ENCODE measurements at places on chromosomes 16 and 17. TPM values are rescaled to one million over a fixed set of nuclear protein-coding genes. Genes with fewer than 3 reads are reported as not detected.
A peak's percentile ranks its signal among the peaks of the same experiment; 100 is the strongest.

DNA sequence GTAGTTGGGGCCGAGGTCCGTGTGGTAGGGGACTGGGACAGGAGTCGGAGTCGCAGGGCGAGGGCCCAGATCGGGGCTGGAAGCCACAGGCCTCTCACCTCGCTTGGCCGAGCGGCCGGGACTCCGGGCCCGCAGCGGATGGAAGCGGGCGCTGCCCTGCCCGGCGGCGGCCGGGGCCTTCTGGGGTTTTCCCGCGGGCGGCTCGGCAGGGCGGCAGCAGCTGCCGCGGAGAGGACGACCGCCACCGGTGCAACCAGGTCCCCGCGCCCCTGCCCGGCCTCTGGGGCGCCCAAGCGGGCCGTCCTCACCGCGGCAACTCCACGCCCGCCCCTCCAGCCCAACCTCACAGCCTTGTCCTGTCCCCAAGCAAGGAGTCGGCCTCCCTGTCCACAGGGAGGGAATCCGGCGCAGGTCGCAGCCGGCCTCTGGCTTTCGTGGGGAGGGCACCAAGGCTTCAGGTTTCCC lies 15.6 kb upstream of the UTP6 start:
- DNase-seq = no peak
- no peaks in the 10 kb centered on the region for H3K27me3 ChIP-seq
- peaks cover 3% of the 10 kb centered on the region for H3K4me1 ChIP-seq
- H3K36me3 ChIP-seq = no peaks in the 10 kb centered on the region

DNA sequence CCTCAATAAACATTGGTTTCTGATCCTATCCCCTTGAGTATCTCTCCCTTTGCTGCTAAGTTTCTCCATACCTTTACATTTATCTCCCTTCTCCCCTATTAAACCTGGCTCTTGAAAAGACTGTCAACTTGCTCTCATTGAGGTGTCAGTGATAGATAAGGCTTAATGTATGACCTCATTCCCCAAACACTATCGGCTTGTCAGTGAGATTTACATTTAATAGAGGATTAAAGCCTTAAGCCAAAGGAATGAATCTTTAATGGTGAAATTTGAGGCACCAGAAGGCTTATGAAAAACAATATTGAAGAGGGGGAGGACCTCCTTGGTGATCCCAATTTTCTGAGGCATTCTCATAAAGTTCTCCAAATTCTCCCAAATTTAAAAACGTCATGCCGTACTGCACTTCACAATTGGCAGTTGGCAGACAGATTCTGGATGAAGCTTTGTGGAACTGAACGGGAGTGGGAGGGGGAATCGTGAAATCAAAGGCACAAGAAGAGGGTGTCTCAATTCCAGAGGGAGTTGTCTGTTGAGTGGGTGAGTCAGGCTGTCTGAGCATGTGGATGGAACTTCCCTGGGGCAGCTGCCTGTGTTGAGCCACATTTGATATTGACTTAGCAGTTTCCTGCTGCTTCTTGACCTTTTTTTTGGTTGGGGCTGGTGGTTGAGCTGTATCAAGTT lies 478.8 kb downstream of the NPIPA7 start:
- H3K36me3 ChIP-seq = no peaks in the 10 kb centered on the region
- H3K27ac ChIP-seq = no peak overlapping the region
- H3K4me3 ChIP-seq = no peak overlapping the region
- DNase-seq = no peak

GRCh38 chr16:27285676-27286196 lies 17.2 kb upstream of the NSMCE1 start:
- H3K27me3 ChIP-seq = 0 out of 2 replicates have a peak, but pooled peaks cover 3% of the 10 kb centered on the region
- no peak overlapping the region for H3K4me3 ChIP-seq
- H3K27ac ChIP-seq = no peak overlapping the region
- peaks cover 40% of the 10 kb centered on the region for H3K4me1 ChIP-seq
- no peak for DNase-seq
- no peaks in the 10 kb centered on the region for H3K36me3 ChIP-seq

DNA sequence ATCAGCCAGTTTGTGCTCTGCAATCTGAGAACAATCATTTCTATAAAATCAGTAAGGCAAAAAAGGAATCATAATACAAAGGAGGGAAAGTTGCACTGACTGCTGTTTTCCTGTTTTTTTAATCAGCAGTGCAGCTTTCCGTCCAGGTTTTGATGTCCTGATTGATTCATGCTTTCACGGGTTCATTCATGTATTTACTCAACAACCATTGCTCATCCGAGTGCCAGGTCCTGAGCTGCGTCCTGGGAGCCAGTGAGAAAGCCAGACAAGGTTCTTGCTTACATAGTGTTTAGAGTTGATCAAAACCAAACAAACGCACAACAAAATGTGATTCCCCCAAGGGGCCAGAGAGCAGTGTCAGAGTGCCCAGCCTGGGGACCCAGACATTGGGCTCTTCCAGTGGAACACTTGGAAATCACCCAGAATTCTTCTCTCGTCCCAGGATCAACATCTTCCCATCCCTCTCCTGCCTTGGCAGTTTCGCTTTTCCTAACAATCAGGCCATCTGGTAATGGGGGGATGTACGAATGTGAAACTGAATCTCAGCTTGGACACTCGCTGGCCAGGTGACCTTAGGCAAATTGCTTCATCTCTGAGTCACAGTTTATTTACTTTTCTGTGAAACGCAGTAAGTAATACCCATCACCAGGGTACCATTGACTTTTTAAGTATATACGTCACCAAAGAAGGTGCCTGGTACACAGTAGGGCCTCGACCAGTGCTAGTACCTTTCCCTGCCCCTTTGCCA lies 13.3 kb upstream of the C1QL1 start:
- no peak overlapping the region for H3K4me3 ChIP-seq
- no peaks in the 10 kb centered on the region for H3K4me1 ChIP-seq
- DNase-seq = no peak
- no peak overlapping the region for H3K27ac ChIP-seq
- no peaks in the 10 kb centered on the region for H3K36me3 ChIP-seq
- peaks cover 2% of the 10 kb centered on the region for H3K27me3 ChIP-seq

- no peaks in the 10 kb centered on the region for H3K36me3 ChIP-seq
- H3K27me3 ChIP-seq = no peaks in the 10 kb centered on the region
- no peak overlapping the region for H3K4me3 ChIP-seq
- peaks cover 10% of the 10 kb centered on the region for H3K4me1 ChIP-seq
- DNase-seq = no peak
Observed at GRCh38 chr17:47239619-47239966, 14.0 kb upstream of the ITGB3 start.

DNA sequence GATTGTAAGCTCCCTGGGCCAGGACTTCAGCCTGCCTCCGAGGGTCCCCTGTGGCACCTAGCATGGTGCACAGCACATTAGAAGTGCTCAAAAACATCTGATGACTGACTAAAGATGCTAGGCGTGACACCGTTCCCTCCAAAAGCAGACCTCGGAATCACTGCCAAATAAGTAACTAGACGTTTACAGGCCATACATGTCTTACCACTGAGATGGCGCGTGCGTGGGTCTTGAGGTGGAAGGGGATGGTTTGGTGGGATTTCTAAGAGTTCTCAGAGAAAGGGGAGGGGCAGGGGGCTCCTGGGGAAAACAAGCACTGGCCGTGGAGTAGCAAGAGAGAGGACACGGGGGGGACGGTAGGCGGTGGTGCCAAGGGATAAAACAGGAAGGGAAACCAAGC lies 12.4 kb downstream of the MPO start:
- H3K36me3 ChIP-seq = no peaks in the 10 kb centered on the region
- no peak overlapping the region for H3K27ac ChIP-seq
- H3K4me3 ChIP-seq = no peak overlapping the region
- 0 out of 2 replicates have a peak, but pooled peaks cover 4% of the 10 kb centered on the region for H3K27me3 ChIP-seq
- H3K4me1 ChIP-seq = no peaks in the 10 kb centered on the region

GRCh38 chr17:77686903-77687302 lies 271.6 kb upstream of the TNRC6C start:
- no peaks in the 10 kb centered on the region for H3K27me3 ChIP-seq
- no peaks in the 10 kb centered on the region for H3K36me3 ChIP-seq
- no peak for DNase-seq

The KCNJ18 gene
- not detected for total RNA-seq

The SOST gene
- total RNA-seq = not detected

GRCh38 chr17:53724726-53725125 lies 98.0 kb upstream of the KIF2B start:
- H3K27me3 ChIP-seq = no peaks in the 10 kb centered on the region
- H3K36me3 ChIP-seq = no peaks in the 10 kb centered on the region
- DNase-seq = no peak
- H3K4me1 ChIP-seq = no peaks in the 10 kb centered on the region
- no peak overlapping the region for H3K4me3 ChIP-seq

- no peak overlapping the region for H3K27ac ChIP-seq
- H3K4me1 ChIP-seq = no peaks in the 10 kb centered on the region
- no peak overlapping the region for H3K4me3 ChIP-seq
- DNase-seq = no peak
- H3K36me3 ChIP-seq = no peaks in the 10 kb centered on the region
Observed at GRCh38 chr16:74759564-74759963, 15.1 kb downstream of the FA2H start.

The ASGR1 gene
- not detected for total RNA-seq

DNA sequence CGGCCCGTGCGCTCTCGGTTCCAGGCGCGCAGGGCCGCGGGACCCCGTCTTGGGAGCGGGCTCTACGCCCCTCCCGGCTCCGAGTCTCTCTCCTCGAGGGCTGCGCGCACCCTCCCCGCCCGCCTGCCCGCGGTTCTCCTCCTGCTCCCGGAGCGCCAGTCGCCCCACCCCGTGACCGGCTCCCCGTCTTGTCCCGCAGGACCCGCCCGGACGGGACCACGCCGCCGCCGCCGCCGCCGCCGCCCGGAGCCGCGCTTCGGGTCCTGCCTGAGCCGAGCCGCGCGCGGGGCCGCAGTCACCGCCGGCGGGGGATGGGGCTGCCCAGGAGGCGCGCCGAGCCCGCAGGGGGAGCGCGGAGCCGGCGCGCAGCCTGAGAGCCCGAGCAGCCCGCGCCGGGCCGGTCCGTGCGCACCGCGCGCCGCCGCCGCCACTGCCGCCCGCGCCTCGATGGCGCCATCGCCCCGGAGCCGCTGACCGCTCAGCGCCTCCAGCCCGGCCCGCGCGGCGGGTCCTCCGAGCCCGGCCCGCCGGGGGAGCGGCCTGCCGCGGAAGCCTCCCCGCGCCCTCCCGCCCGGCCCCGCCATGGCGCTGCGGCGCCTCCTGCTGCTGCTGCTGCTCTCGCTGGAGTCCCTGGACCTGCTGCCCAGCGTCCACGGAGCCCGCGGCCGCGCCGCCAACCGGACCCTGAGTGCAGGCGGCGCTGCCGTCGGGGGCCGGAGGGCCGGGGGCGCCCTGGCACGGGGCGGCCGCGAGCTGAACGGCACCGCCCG lies at the start of gene SHISA6:
Gene SHISA6, plus strand, starts transcription at position 373 of the 770 bp plus-strand sequence.
- no peaks in the 10 kb centered on the region for H3K4me1 ChIP-seq
- H3K27me3 ChIP-seq = no peaks in the 10 kb centered on the region
- H3K36me3 ChIP-seq = no peaks in the 10 kb centered on the region
- H3K4me3 ChIP-seq = no peak within 1 kb of the TSS
- no peak for DNase-seq

- no peak overlapping the region for H3K4me3 ChIP-seq
- H3K4me1 ChIP-seq = no peaks in the 10 kb centered on the region
- no peak overlapping the region for H3K27ac ChIP-seq
- no peaks in the 10 kb centered on the region for H3K27me3 ChIP-seq
- H3K36me3 ChIP-seq = no peaks in the 10 kb centered on the region
- DNase-seq = no peak
Observed at GRCh38 chr16:21991621-21992020, 9.3 kb downstream of the PDZD9 start.

The PRR15L gene
- not detected for total RNA-seq

The TP53TG3 gene
- not detected for total RNA-seq

The LUC7L gene
- 50.7 TPM for total RNA-seq

GRCh38 chr16:79593074-79593531 lies 7.4 kb downstream of the MAF start:
- no peak overlapping the region for H3K27ac ChIP-seq
- DNase-seq = no peak
- H3K4me3 ChIP-seq = no peak overlapping the region

DNA sequence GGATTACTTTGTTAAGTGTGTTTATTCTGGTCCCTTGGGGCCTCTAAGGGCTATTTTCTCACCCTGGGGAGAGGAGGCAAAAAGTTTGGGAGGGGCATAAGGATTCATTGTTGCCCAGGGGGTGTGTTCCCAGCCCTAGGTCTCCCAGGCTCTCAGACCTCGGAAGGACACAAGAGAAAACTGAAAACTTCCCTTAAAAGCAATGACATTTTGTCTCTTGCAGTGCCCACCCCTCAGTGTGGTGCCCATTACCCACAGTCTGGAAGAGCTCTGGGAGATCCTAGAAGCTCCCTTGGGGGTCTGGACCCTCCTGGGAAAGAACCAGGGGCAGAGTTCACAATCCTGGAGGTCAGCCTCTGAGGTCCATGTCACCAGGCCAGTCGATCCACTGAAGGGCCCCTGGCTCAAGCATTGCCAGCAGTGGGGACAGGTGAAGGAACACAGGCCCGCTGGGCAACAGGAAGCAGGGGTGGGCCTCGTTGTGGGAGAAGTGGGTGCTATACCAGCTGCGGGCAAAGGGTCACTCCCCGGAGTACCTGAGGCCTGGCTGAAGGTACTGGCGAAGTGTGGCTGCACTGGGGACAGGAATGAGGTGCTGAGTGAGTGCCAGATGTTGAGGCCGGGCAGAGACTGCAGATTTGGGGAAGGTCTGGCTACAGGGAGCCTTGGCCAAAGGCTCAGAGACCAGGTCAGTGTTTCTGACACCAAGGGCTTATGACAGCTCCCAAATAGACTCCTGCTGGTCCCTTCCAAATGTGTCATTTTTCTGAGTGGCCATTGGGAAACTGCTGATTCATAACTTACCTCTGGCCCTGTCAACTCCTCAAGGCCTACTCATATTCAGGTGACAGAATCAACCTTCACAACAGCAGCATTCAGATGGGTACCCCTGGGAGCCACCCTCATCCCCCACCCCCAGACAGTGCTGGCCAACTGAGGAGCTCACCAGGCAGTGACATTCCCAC lies 4.6 kb upstream of the ZNF747 start:
- H3K36me3 ChIP-seq = no peaks in the 10 kb centered on the region
- H3K4me1 ChIP-seq = no peaks in the 10 kb centered on the region
- DNase-seq = no peak
- no peak overlapping the region for H3K4me3 ChIP-seq

- H3K27ac ChIP-seq = no peak overlapping the region
- H3K27me3 ChIP-seq = no peaks in the 10 kb centered on the region
- H3K36me3 ChIP-seq = no peaks in the 10 kb centered on the region
- no peak for DNase-seq
- H3K4me1 ChIP-seq = no peaks in the 10 kb centered on the region
- H3K4me3 ChIP-seq = peak overlapping the region; percentile 78
Observed at GRCh38 chr17:66190738-66191592, 968 bp downstream of the CEP112 start.

DNA sequence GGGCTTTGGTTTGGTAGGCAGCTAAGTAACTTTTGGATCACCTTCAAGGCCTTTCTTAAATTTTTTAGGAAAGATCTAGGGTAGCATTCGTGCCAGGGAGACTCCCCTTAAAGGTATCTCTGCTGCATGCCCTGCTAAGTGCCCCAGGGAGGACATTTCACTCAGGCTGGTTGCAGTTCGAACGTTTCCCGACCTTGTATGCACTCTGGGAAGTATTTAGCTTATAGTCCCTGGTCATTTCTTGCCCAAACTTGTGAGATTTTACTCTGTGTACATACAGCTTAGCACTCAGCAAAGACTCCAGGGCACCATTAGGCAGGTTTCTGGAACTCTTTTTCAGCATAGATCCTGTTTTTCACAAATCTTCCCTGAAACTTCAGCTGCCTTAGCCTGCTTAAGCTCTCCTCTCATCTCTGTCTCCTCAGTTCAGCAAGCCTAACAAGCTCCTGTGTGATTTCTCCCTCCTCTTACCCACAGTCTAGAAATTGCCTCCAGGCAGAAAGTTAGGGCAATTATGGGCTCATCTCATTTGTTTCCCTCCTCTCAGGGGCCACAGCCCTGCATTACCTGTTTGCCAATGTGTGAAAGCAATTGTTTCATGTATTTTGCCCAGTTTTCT lies 84.6 kb downstream of the MRTFB start:
- H3K27me3 ChIP-seq = no peaks in the 10 kb centered on the region
- no peaks in the 10 kb centered on the region for H3K36me3 ChIP-seq
- H3K4me1 ChIP-seq = no peaks in the 10 kb centered on the region
- H3K4me3 ChIP-seq = no peak overlapping the region
- no peak for DNase-seq
- no peak overlapping the region for H3K27ac ChIP-seq

The KCNJ12 gene
- total RNA-seq = 0.21 TPM

All from GM12878 (cell line).